ENCODE measurements at places on chromosomes 5 and 9. TPM values are rescaled to one million over a fixed set of nuclear protein-coding genes. Genes with fewer than 3 reads are reported as not detected.

Gene DCTN4
- total RNA-seq = 30.1 TPM

Gene RGMB
- total RNA-seq = 1.9 TPM

Gene SPAAR
- not detected for total RNA-seq

Gene PCDHB11
- total RNA-seq = not detected

Gene PCDHA13
- not detected for total RNA-seq

Gene MRPL22
- total RNA-seq = 80.4 TPM

Gene OR1Q1
- not detected for total RNA-seq

Gene PGGT1B
- 38.3 TPM for total RNA-seq

Gene KCNMB1
- not detected for total RNA-seq

Gene SCGB3A2
- not detected for total RNA-seq

DNA sequence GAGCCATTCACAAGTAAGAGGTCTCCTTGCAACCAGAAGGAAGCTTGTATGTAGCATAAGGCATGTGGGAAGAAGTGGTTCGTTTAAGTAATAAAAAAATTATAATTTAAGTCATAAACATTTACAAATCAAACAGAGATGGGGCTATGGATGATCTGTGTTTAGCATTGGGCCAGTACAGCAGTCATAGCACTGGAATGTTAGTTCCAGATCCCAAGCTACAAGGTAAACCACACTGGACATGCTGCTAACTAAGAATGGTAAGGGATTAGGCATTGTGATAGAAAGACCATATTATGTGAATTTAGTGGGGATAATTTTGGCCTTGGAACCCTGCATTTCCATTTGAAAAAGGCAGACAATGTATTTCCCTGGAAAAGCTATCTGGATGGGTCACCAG is 170.4 kb upstream of the KCNN2 start:
- no peaks in the 10 kb centered on the region for H3K27me3 ChIP-seq
- no peaks in the 10 kb centered on the region for H3K36me3 ChIP-seq
- H3K4me1 ChIP-seq = no peaks in the 10 kb centered on the region
- H3K4me3 ChIP-seq = no peak overlapping the region
- no peak overlapping the region for H3K27ac ChIP-seq

GRCh38 chr5:177531209-177531940 is 14.6 kb upstream of the DDX41 start:
- H3K27ac ChIP-seq = peak overlapping the region; percentile 35
- no peak for DNase-seq
- H3K27me3 ChIP-seq = no peaks in the 10 kb centered on the region
- H3K36me3 ChIP-seq = peaks cover 10% of the 10 kb centered on the region

DNA sequence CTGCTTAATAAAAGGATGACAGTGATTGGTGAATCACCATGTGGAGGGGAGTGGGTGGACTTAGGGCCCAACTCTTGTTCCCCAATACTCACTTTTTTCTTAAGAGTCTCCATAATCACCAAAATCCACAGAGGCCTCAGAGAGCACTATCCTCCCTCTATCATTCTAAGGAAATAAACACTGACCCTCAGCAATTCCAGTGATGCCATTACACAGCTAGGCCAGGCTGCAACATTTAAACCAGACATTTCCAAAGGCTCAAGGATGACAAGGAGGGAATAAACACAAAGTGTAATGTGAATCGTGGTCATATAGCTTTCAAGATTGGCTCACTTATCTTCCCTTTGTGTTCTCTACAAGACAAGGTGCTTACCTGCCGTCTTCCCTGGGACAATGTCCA is 2.4 kb upstream of the ARSI start:
- no peak overlapping the region for H3K27ac ChIP-seq
- H3K4me1 ChIP-seq = no peaks in the 10 kb centered on the region
- H3K4me3 ChIP-seq = no peak overlapping the region
- no peaks in the 10 kb centered on the region for H3K36me3 ChIP-seq

GRCh38 chr5:11273180-11273903 is 512.3 kb upstream of the DAP start:
- no peak overlapping the region for H3K4me3 ChIP-seq
- H3K36me3 ChIP-seq = no peaks in the 10 kb centered on the region
- H3K27ac ChIP-seq = no peak overlapping the region
- peaks cover 8% of the 10 kb centered on the region for H3K27me3 ChIP-seq
- DNase-seq = no peak

DNA sequence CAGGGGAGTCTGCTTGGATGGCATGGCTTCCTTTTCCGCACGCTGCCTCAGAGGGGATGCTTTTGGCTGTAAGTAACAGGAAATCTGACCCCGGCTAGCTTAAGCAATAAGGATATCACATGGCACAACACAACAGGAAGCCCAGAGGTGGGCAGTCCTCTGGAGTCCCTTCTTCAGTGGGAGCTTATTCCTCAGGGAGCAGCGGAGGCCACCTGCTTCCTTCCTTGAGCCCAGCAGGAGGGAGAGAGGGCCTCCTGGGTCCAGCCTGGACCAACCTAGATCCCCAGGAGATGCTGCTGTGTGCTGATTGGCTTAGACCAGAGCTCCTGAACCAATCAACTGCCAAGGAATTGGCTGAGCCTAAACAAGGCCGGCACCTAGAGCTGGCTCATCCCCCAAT is 66.3 kb downstream of the C9orf50 start:
- H3K4me3 ChIP-seq = no peak overlapping the region
- H3K4me1 ChIP-seq = peaks cover 4% of the 10 kb centered on the region
- peaks cover 15% of the 10 kb centered on the region for H3K27me3 ChIP-seq
- no peak for DNase-seq
- no peak overlapping the region for H3K27ac ChIP-seq

DNA sequence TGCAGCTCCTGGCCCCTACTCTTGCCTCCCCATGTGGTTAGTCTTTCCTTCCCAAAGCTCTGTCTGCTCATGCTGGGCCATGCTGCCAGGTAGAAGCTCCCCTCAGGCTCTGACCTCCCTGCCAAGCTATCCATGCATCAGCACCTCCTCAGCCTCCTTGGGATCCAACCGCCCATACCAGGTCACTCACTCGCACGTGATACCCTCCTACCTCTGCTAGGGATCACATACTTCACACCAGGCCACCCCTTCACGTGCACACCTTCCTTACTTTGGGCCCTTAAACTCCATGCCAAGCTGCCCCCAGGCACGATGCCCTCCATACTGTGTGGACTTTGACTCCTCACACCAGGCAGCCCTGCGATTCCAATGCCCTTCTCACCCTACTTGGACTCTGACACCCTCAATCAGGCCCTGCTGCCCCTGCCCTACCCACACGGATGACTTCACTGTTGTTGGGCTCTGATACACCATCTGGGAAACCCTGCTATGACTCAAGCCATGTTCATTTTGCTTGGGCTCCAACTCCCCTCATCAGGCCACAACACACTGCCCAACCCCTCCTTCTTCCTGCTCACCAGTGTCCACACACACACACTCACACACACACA is 34.1 kb downstream of the ZNF483 start:
- H3K4me1 ChIP-seq = no peaks in the 10 kb centered on the region
- no peaks in the 10 kb centered on the region for H3K27me3 ChIP-seq
- DNase-seq = no peak

DNA sequence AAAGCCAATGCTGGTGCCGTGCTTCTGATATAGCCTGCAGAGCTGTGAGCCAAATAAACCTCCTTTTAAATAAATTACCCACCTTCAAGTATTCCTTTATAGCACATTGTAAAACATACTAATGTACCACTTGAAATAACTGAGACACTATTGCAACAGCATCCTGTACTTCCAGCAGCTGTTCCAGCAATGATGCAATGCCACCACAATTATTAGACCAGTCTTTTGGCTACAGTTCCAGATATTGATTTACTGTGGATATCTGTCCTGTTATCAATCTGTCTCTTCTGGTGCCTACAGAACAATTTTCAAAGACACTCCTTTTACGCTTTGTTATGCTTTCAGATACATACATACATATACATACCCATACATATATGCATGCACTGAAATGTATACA is 567.9 kb downstream of the TAF11L14 start:
- DNase-seq = no peak
- H3K27me3 ChIP-seq = no peaks in the 10 kb centered on the region
- no peaks in the 10 kb centered on the region for H3K4me1 ChIP-seq
- H3K36me3 ChIP-seq = no peaks in the 10 kb centered on the region
- no peak overlapping the region for H3K27ac ChIP-seq
- no peak overlapping the region for H3K4me3 ChIP-seq

- H3K4me1 ChIP-seq = no peaks in the 10 kb centered on the region
- DNase-seq = no peak
- H3K36me3 ChIP-seq = no peaks in the 10 kb centered on the region
- H3K4me3 ChIP-seq = no peak overlapping the region
Observed at GRCh38 chr5:59579824-59580167, 313.7 kb downstream of the PDE4D start.

GRCh38 chr9:3189113-3189861 is 336.5 kb downstream of the RFX3 start:
- no peak overlapping the region for H3K27ac ChIP-seq
- no peak overlapping the region for H3K4me3 ChIP-seq
- no peaks in the 10 kb centered on the region for H3K4me1 ChIP-seq

- DNase-seq = peak; percentile 38
- H3K36me3 ChIP-seq = peaks cover 62% of the 10 kb centered on the region
- H3K4me1 ChIP-seq = peaks cover 41% of the 10 kb centered on the region
- H3K27me3 ChIP-seq = no peaks in the 10 kb centered on the region
- H3K4me3 ChIP-seq = peak overlapping the region; percentile 99
Observed at GRCh38 chr9:33263131-33264002, 1.1 kb downstream of the BAG1 start.

DNA sequence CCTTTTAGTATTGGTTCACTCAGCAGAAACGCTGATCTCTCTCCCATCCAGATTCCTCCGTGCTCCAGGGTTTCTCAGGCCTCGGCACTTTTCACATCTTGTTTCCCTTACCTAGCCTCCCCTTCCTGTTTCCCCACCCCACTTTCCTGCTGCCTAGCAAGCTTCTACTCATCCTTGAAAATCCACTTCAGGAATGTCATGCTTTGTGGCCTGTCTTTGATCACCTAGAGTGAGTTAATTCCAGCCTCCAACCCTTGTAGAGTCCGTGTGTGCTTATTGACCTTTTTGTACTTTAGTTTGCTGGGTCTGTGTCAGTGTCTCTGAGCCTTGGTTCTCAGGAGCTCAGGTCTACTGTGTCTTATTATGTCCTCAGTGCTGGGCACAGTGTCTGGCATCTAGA is 116.6 kb downstream of the AOPEP start:
- peaks cover 18% of the 10 kb centered on the region for H3K36me3 ChIP-seq
- H3K4me1 ChIP-seq = peaks cover 36% of the 10 kb centered on the region
- no peak overlapping the region for H3K27ac ChIP-seq
- H3K27me3 ChIP-seq = no peaks in the 10 kb centered on the region

DNA sequence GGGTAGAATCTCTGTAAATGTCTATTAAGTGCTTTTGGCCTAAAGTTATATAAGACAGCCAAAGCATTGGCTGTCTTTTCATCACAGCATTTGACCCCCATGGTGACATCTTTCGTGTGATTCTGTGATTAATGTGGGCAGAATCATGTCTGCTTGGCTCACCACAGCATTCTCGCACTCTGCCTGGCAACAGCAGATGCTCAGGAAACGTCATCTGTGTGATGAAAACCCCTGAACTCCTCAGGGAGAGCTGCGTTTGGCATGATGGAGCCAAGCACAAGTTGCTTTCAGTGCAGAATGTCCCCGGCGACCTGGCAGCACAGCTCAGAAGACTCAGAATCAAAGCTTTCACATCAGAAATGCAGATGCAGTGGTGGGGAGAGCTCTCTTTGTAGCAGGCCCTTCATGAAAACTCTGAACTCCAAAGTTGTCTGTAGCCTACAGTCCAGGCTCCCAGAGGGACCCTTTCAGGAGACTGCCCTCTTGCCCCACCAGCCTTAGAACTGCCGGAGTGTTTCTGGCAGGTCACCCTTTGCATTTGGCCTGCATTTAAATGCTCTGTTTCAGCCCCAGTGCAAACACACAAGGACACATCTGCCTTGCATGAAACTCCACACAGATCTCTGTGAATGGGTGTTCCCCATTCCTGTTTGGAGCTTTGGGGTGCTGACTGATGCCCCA is 155.6 kb upstream of the PANK3 start:
- H3K36me3 ChIP-seq = no peaks in the 10 kb centered on the region
- DNase-seq = peak; percentile 35
- H3K4me1 ChIP-seq = peaks cover 7% of the 10 kb centered on the region
- H3K27ac ChIP-seq = no peak overlapping the region

GRCh38 chr5:150044329-150044681 is 42.0 kb downstream of the CSF1R start:
- H3K27me3 ChIP-seq = no peaks in the 10 kb centered on the region
- H3K27ac ChIP-seq = no peak overlapping the region
- H3K36me3 ChIP-seq = peaks cover 55% of the 10 kb centered on the region
- H3K4me1 ChIP-seq = peaks cover 20% of the 10 kb centered on the region
- no peak for DNase-seq
- H3K4me3 ChIP-seq = no peak overlapping the region

- H3K27me3 ChIP-seq = no peaks in the 10 kb centered on the region
- H3K4me3 ChIP-seq = no peak overlapping the region
- peaks cover 21% of the 10 kb centered on the region for H3K36me3 ChIP-seq
- H3K27ac ChIP-seq = peak overlapping the region; percentile 40
- DNase-seq = no peak
- peaks cover 68% of the 10 kb centered on the region for H3K4me1 ChIP-seq
Observed at GRCh38 chr5:109711673-109712072, 21.9 kb downstream of the MAN2A1 start.

GRCh38 chr5:170343177-170343576 is 45.6 kb upstream of the LCP2 start:
- no peaks in the 10 kb centered on the region for H3K36me3 ChIP-seq
- DNase-seq = no peak
- H3K4me1 ChIP-seq = peaks cover 11% of the 10 kb centered on the region
- H3K27ac ChIP-seq = no peak overlapping the region
- peaks cover 4% of the 10 kb centered on the region for H3K27me3 ChIP-seq

DNA sequence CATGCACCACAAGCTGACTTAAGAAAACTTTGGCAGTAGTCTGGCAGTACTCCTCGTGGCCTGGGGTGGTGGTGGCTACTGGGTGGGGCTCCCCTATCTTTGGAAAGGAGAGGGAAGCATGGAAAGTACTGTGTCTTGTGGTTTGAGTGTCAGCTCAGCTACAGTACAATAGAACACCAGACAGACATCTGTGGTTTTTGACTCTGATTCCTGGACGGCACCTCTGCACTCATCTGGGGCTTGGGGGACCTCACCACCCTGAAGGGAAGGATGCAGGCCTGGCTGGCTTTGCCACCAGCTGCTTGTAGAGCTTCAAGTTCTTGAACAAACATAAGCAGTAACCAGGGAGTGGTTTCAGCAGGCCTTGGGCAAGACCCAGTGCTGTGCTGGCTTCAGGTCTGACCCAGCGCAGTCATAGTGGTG is 40.6 kb downstream of the TNFSF8 start:
- peaks cover 19% of the 10 kb centered on the region for H3K36me3 ChIP-seq
- H3K4me3 ChIP-seq = no peak overlapping the region
- peak; percentile 58 for DNase-seq
- H3K4me1 ChIP-seq = peaks cover 63% of the 10 kb centered on the region
- no peaks in the 10 kb centered on the region for H3K27me3 ChIP-seq

DNA sequence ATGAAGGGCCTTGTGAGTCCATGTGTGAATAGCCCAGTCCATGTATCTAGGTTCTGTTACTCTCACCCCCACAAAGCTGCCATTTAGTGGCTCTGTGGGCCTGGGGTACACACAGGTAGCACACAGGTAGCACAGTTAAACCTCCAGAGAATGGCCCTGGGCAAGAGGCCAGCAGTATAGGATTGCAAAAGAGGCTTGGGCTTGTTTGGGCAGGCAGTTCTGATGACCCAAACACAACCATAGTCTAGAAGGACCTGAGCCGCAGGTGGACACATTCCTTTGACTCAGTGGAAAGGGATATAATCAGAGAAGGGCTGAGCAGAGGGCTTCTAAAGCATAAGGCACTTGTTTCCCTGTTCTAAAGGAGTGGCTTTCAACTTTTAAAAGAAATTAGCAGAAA is 326.8 kb upstream of the SGCD start:
- H3K36me3 ChIP-seq = no peaks in the 10 kb centered on the region
- no peak overlapping the region for H3K4me3 ChIP-seq
- DNase-seq = no peak
- no peak overlapping the region for H3K27ac ChIP-seq

- no peak overlapping the region for H3K27ac ChIP-seq
- H3K27me3 ChIP-seq = no peaks in the 10 kb centered on the region
- no peak for DNase-seq
- no peak overlapping the region for H3K4me3 ChIP-seq
Observed at GRCh38 chr5:138946831-138947560, 71.9 kb upstream of the LRRTM2 start.
